ENCODE measurements at places on chromosomes 11 and 22.

DNA sequence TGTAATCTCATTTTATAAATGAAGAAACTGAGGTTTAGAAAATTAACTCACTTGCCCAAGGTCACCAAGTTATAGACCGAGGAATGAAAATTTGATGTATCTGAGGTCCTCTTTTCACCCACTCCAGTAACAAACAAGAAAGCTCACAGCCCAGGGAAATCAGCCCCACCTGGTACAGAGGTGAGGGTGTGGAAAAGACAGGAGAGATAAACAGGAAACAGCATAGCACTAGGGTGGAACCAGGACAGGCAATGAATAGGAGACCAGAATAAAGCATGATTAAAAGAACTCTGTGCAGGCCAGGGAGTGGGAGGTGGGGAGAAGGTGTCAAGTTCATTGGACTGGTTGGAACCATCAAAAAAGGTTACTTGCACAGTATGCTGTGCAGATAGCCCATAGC, 46.2 kb upstream of the SMCO4 start:
- DNase-seq, result no peak

GRCh38 chr11:114624455-114625207, 29.0 kb upstream of the NXPE4 start:
- no peak for DNase-seq

GRCh38 chr11:13289081-13289480, 11.5 kb downstream of the BMAL1 start:
- DNase-seq, result no peak

GRCh38 chr22:29344137-29344536, 28.6 kb upstream of the RASL10A start:
- no peak for DNase-seq

DNA sequence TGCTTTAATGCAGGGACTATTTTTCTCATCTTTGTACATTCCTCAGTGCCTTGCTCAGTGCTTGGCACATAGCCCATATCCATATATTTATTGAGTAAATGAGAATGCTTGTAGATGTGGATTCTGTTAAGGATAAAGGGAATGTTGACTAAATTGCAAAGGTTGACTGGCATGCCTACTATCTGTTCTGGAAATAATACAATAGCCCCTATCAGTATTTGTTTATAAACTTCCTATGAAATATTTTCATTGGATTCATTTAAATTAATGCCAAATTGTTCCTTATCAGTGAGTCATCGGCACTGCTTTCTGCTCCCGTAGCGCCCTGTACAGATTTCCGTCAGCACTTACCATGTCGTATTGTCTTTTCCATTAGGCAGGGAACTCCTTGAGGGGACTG, 8.0 kb downstream of the RNF121 start:
- DNase-seq, result no peak

DNA sequence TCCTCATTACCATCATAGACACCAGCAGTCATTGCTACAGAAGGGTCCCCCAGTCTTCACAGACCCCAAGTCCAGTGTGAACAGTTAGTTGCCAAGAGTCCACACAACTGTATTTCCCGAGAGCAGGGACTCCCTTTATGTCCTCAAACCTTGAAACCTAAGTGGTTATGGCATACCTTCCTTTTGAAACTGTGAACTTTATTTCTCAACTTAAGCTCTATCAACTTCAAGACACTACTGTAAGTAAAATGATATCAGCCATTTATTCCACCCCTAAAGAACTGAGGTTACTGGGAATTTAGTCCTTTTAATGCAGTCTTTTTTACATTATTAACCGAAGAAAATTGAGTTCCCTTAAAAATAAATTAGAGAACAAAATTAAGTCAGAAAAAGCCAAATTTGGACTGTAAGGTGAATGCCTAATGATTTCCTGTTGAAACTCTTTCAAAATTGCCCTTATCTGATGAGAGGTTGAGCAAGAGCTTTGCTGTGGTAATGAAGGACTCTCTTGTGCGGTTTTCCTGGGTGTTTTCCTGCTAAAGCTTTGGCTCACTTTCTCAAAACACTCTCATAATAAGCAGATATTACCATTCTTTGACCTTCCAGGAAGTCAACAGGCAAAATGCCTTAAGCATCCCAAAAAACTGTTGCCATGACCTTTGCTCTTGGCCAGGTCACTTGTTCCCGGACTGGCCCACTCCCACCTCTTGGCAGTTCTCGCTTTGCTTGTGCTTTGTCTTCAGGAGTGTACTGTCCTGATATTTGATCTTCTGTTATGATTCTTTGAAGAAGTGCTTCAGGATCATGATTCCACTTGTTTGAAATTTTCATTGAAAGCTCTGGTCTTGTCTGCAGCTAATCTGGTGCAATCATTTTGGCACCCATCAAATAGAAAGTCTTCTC, 765.4 kb upstream of the ANO3 start:
- no peak for DNase-seq

DNA sequence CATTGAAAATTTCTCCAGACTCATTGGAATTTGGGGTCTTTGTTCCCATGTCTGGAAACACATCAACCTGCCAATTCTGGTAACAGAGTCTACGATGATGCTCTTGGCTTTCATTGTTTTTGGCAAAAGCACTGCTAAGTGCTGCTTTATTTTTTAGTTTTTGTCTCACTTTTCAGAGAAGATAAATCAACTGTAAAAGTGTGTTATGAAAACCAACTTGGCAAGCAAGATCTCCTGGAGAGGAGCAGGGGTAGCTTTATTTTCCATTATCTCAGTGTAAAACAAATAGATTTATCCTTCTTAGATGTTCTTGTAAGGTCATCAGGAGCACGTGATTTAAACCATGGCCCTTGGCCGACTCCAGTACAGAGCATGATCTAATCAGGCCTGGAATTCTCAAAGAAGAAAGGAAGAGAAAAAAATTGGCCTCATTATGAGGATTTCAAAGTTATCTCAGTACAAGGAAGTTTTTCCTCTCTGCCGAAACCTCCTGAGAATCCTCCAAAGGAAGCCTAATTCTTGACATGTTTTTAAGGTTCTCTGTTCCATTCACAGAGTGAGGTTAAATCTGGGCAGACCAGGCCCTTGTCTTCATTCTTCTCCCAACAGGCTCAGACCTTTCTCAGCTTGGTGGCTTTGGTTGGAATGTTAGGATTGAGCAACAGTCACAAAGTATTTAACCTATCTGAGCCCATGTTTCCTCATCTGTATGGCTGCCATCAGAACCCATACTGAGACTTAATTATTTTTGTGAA, 16.4 kb upstream of the PAMR1 start:
- no peak for DNase-seq

GRCh38 chr11:131536159-131536558, 165.7 kb downstream of the NTM start:
- DNase-seq, result no peak

DNA sequence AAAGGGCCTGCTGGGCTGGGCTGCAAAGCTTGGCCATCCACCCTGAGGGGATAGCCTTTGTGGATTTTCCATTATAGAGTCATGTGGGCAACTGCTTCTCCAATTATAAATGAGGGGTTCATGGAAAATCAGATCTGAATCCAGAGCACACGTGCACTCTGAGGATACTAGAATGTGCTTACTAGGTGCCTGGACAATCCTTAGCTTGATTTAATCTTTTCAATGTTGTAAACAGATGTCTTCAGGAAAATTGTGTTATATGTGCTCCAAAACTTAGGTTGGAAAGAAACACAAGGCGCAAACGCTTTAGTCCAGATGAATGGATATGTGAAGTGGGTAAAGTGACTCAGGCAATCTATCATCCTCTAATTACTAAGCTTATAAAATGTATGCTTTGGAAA, 92.0 kb downstream of the SLC17A6 start:
- no peak for DNase-seq

- DNase-seq, result no peak
Observed at GRCh38 chr11:87281496-87281895, 243.8 kb downstream of the TMEM135 start.

DNA sequence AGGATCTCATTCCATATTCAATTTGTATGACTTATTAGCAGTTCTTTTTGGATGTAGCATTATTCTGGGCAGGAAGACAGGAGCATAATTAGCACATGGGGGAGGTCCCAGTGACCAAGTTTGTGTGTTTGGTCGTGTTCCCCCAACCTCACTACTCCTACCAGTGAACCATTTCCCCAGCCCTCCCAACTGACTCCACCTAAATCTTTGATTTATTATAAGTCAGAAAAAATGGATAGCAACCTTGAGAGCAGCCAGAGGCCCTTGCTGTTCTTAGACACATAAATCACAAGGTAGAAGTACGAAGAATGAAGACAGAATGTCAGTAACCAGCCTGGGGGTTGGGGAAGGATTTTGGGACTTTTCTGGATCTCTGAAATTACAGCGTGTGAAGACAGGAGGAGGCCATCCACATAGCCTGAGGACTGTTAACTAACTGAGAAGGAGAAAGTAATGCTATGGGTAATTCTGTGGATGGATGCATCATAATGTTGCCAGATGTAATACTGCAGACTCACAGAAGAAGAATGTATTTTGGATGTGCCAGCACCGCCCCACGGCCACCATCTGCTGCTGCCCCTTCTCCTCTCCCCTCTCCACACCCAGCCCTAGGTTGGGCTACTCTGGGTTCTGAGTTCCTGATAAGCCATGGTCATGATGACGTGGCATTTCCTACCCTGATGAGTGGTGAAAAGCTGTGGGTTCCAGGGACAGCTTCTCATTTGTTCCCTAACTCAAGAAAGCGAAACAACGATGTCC, 124.3 kb upstream of the TTC12 start:
- no peak for DNase-seq

DNA sequence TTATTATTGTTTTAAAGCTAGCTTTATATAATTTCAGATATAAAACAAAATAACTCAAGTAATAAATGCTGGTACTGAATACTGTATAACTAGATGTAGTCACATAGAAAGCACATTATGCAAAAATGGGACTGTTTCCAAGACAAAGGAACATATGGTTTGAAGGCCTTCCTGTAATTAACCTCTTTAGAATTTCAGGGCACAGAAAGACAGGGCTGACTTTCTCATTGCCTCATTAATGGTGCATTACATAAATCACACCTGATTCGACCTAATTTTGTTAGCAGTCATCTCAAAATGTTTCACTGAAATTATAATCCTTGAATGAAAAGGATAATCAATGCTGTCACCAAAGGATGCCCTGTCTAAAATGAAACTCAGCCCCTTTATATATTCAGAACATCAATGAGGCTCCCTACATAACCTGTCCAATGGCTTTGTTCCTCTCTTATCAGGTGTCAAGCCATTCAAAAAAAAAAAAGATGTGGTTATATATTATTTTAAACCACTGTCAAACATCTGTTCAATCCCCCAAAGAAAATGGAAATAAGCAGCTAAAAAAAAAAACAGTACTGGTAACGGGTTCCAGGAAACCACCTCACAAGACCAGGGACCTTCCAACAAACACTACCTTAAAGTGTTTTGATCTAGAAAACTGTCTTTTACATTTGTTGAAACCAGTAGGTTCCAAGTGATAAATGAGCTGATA, 77.4 kb downstream of the FAM168A start:
- DNase-seq, result no peak

DNA sequence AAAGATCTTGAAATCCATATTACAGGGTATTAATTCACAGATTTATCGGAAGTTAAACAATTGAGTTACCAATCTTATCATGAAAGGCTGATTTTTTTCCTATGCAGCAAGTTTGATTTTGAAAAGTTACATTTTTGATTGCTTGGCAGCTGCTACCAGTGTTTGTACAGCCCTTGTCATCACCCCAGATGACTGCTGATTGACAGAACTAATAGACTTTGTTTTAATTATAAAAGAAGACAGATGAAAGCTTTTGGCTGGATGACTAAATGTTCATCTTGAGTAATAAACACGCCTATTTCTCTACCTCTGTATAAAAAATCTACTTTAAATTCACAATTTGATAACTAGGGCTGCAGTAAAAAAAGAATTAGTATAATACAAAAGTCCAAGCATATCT, 259.7 kb downstream of the TTC28 start:
- no peak for DNase-seq

- no peak for DNase-seq
Observed at GRCh38 chr11:65067446-65067845, 9.1 kb upstream of the NAALADL1 start.

DNA sequence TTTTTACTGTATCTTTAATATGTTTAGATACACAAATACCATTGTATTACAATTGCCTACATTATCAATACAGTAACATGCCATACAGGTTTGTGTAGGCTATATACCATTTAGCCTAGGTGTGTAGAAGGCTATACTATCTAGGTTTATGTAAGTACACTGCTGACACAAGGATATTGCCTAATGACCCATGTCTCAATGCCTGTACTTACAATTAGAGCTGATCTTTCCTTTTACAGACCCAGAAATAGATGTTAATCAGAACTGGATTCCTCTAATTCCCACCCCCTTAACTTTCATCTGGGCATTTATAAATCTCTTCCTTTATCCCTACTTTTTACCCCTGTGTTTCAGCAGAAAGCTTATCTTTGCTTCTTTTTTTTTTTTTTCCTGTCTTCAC, 229.5 kb downstream of the METTL15 start:
- DNase-seq, result no peak

GRCh38 chr22:27198518-27199035, 541.2 kb downstream of the MIAT start:
- no peak for DNase-seq

GRCh38 chr11:105856954-105857353, 165.1 kb downstream of the MSANTD4 start:
- DNase-seq, result no peak

GRCh38 chr11:2540223-2540991, 95.6 kb downstream of the KCNQ1 start:
- DNase-seq, result no peak

DNA sequence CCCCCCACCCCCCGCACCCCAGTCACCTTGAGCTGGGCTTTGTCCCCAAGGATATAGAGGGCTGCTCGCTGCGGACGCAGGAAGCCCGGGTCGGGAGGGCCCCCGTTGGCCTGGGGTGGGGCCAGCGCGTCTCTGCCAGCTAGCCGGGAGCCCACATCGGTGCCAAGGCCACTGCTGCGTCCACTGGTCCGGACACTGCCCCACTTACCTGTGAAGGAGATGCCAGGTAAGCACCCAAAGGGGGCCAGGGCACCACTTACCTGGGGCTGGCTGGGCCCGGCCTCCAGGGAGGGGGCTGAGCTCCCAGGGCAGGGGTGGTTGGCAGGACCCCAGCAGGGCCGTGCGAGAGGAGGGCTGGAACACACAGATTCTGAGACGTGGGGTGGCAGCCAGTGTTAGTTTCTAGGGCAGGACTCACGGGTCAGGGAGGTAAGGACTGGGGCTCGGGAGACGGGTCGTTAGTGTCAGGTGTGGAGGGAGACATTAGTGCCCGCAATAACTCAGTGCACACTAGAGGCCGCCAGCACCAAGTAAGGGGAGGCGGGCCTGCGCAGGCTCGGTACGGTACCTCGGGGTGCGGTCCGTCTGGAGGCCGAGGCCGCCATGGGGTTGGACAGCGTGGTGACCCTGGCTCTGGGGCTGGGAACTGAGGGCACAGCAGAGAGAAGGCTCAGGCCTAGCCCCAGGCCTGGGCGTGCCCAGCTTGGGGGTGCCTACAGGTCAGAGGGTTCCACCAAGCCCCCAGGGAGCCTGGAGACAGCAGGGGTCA, 18.2 kb downstream of the SBF1 start:
- no peak for DNase-seq

- no peak for DNase-seq
Observed at GRCh38 chr11:9972989-9973388, 309.1 kb downstream of the SWAP70 start.

- DNase-seq, result no peak
Observed at GRCh38 chr11:66150140-66150539, 80.1 kb downstream of the PACS1 start.

GRCh38 chr22:40412441-40412840, 42.0 kb downstream of the SGSM3 start:
- DNase-seq, result no peak

GRCh38 chr22:23044570-23044969, 25.7 kb upstream of the GNAZ start:
- no peak for DNase-seq
